Stimulated activated CD4-positive, alpha-beta T cell treated with anti-CD3 and anti-CD28 coated beads, Interleukin-1b, Interleukin-23, amount 100 ng/mL, for 24 hours (primary cell): ENCODE measurements at places on chromosomes 12 and 14.

DNA sequence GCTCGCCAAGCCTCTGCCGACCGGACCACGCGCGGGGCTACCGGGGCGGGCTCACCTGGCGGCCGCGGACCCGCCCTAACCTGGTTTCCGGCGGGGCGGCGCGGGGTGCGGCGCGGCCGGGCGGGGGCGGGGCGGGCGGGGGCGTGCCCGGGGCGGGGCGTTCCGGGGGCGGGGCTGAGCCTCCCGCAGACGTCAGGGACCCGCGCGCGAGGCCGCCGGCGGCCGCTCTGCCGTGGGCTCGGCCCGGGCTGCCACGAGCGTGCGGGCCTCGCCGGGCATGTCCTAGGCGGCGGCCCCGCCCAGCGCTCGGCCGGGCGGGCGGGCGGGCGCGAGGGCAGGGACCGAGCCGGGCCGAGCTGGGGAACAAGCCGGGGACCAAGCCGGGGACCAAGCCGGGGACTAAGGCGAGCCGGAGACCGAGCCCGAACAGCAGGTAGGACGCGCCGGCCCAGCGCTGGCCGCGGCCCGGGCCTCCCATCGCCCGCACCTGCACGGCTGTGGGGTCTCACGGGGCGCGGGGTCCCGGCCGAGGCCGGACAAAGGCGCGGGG lies at the start of gene CEP170B:
TSS of gene CEP170B (plus strand) at position 188 of the 550 bp plus-strand sequence. CDS start 3,183 bp downstream, outside the sequence.
- peak; percentile 33 for DNase-seq

DNA sequence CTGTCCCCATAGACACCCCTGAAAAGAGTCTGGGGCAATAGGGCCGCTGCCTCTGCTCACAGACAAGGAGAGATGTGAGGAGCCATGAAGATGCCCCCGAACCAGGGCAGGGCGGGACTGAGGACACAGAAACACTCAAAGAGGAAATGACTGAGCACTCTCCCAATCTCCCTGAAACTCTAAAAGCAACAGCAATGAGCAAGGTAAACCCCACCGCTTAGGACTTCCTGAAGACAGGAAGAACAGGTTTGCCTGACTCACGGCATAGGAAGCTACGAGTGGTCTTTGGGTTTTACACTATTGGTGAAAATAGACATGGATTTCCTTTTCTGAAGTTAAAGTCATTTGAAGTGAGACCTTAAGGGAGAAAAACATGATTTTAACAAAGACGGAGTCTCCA lies 32.5 kb downstream of the STX2 start:
- DNase-seq: no peak

DNA sequence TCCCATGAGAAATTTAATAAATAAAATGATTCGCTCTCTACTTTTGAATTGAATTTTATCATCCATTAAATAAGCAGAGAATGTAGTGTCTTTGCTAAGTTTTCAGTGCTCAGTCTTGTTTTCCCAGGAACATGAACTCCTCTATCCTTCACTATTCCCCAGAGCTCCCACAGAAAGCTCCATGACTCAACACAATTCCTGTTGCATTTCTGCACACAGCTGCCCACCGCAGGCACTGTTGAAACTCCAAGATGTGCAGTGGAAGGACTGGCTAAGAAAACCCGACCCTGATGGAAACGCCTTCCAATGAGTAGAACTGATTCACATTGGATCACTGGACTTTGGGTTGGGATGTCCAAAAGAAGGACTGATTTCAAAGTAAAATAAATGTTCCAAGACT lies 202.4 kb upstream of the AMIGO2 start:
- DNase-seq: no peak

DNA sequence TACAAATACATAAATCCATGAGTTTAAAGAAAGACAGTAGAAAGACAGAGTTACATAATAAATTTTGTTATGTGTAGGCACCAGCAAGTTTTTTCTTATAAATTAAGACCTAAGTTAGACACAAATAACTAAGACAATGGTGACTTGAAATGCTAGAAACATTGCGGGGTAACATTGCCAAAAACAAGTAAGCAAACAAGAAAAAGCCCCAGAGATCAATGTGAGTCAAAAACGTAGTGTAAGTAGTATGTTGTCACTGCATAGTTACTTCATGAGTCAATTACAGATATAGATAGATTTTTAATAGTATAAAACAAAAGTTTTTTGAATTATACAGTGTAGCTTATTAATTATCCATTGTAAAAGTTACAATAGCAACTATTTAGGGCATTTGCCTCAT lies 83.4 kb downstream of the CNTN1 start:
- no peak for DNase-seq

- DNase-seq: no peak
Measured at GRCh38 chr14:42002141-42002540, 395.5 kb downstream of the LRFN5 start.

- no peak for DNase-seq
Measured at GRCh38 chr12:1591543-1591942, 2.8 kb downstream of the FBXL14 start.

DNA sequence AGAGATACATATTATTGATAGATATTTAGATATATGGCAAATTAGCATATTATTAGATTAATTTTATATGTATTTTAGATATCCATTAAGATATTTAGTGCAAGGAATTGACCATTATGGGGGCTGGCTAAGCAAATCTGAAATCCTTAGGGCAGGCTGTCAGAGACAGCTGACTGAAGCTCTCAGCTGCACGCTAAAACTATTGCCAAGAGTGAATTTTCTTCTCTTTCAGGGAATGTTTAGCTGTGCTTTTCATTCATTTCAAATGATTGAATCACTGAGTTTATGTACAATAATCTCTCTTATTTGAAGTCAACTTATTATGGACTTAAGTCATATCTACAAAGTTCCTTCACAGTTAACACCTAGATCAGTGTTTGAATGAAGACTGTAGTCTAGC lies 566.5 kb downstream of the LRFN5 start:
- no peak for DNase-seq

DNA sequence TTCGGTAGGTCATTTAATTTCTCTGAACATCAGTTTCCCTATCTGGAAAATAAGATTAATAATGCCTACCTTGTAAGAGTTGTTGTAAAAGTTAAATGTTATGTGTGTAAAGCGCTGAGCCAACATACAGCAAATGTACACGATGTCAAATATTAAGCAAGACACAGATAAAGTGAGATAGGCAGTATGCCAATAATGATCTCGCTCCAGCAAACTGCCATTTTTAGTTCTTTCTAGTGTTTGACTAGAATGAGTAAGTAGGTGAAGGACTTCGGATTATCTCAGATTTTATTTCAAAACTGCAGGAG lies 840 bp downstream of the DHRS7 start:
- DNase-seq: no peak

GRCh38 chr12:82426081-82426480 lies 67.8 kb downstream of the METTL25 start:
- no peak for DNase-seq

DNA sequence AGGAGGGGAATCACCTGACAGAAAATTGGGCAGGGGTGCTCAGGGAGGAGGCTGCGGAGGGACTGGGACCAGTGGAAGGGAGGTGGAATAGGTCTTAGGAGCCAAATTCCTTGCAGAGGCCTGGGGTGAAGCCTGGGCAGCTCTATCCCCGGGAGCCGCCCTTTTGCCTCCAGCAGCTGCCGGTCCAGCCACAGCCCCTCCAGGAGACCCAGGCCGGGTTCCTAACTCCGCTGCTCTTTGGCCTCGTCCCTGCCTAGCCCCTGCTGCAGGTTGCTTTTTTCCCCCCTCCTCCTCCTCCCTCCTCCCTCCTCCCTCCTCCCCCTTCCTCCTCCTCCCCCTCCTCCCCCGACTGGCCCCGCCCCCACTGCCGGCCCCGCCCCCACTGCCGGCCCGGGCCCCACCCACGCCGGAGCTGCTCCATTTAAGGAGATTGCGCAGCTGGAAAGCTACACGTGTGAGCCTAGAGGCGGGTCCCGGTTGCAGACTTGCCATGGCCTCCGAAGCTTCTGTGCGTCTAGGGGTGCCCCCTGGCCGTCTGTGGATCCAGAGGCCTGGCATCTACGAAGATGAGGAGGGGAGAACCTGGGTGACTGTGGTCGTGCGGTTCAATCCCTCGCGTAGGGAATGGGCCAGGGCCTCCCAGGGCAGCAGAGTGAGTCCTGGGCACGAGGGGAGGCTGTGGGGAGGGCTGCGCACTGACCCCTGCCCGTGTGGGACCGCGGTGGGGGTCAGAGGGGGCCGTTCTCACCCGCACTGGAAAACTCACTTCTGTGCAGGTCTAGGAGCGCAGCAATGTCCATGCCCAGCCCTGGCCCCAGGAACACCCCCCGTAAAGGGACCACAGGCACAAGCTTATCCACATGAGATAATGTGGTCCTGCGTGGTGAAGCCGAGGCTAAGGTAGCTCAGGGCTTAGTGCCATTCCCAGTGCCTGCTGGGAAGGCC lies at the start of gene TCL1B:
TSS of gene TCL1B (plus strand) at position 449 of the 945 bp plus-strand sequence. CDS start at position 491, 42 bp downstream.
- DNase-seq: no peak

- DNase-seq: no peak
Measured at GRCh38 chr12:67524861-67525616, 123.5 kb upstream of the DYRK2 start.

- no peak for DNase-seq
Measured at GRCh38 chr12:85273381-85274314, 6.4 kb upstream of the ALX1 start.

DNA sequence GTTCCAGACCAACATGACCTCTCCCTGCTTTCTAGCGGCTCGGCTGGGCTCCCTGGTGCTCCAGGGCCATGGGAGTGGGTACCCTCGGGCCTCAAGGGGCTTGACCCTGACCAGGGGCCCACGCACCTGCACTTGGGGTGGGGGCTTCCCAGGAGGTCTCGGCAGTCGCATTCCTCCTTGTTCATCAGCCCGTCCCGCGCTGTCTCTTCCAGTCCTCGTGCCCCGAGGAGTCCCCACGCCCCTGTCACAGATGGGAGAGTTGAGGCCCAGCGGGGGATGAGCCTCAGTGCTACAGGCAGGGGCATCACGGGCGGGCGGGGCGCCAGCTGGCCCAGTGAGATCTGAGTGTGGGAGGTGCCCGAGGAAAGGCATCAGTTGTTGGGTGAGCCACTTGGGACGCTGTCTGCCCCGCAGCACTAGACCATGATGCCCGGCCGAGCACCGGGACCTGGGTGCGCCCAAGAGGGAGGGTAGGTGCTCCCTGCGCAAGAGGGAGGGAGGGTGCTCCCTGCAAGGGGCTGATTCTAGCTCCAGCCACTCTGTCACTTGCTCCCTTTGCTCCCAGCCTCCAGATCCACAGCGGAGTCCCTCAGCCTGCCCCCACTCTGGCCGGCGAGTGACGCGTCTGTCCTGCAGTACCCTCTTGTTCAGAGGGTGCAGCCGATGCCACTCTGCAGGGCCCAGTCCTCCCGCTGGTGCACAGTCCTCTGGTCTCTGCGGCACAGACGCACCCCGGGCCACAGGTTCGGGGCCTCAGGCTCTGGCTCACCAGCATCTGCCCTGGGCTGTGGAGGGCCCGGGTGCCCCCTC lies 23.8 kb downstream of the MMP17 start:
- no peak for DNase-seq

DNA sequence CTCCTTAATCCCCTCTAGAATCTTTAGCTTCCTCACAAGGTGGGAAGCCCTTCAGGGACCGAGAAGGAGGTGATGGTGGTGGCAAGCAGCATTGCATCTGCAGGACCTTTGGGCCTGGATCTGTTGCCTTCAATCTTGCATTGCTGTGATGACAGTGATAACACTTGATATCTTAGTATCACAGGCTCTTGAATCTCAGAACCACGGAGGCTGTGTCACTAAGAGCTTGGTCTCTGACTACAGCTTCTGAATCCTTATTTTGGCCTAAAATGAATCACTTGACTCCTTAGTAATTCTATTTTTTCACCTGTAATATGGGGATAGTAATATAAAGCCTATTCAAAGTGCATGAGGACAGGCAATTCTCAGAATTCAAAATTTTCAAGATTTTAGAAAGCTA lies 8.9 kb upstream of the AMN1 start:
- DNase-seq: no peak

DNA sequence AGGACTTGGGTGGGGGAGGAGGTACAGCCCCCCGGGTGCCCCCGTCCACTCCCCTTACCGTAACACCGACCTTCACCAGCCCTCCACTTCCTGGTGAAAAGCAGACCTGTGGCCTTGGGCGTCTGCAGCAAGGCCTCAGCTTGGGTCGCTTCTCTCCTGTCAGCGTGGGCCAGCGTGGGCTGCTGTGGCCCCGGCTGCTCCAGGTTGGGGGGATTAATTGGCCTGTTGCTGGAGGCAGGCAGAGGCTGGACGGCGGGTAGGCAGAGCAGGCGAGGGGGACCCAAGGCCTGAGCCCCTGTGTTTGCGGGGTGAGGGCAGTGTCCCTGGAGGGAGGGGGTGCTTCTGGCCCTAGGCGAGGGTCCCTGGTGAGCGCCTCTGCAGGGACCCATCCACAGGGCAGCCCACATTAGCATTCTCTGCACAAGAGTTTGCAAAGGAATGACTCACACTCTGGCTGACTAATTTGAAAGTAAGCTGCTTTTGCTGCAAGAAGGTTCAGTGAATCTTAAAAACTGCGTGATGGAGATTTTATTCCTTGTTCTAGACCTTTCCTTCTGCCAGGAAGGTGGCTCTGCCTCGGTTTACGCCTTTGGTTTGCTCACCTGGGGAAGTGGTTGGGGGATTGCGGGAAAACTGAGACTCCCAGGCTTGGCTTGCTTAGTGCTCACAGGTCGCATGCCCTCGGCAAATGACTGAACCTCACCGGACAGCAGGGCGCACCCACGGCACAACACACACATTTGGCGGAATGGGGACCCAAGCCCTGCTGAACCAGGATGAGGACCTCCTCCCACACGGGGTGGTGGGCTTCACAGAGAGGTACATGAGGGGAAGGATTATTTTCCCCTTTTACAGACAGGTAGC lies 37.9 kb upstream of the DLK1 start:
- no peak for DNase-seq
